NCI-H1417 (cell line): ENCODE measurements at places on chromosomes 5 and 9.

DNA sequence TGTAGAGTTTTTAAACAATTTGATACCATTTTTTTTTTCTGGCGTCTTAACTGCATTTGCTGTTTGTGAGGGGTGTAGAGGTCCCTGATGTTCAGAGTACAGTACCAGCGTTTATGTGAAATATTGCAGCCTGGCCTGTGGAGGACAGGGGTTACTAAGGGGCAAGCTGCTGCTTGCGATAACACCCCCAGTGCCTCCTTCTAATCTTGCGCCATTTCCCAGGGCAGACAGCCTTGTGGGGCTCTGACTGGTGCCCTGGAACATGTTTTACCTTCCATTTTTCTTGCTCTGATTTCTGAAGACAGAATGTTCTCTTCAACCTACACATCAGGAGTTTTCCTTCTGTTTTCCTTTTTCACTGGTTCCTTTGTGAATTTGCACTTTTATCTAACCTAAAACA is 142.9 kb downstream of the DOCK8 start:
- DNase-seq: no peak

DNA sequence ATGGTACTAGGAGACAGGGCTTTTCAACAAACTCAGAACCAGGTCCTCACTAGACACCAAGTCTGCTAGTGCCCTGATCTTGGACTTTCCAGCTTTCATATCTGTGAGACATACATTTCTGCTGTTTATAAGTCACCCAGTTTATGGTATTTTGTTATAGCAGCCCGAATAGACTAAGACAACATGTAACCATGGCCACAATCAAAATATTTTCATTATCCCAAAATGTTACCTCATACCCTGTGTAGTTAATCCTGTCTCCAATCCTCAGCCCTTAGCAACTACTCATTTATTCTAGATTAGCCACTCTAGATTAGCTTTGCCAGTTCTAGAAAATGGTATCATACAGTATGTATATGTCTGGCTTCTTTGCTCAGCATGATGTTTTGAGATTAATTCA is 6.3 kb upstream of the ATG10 start:
- no peak for DNase-seq

DNA sequence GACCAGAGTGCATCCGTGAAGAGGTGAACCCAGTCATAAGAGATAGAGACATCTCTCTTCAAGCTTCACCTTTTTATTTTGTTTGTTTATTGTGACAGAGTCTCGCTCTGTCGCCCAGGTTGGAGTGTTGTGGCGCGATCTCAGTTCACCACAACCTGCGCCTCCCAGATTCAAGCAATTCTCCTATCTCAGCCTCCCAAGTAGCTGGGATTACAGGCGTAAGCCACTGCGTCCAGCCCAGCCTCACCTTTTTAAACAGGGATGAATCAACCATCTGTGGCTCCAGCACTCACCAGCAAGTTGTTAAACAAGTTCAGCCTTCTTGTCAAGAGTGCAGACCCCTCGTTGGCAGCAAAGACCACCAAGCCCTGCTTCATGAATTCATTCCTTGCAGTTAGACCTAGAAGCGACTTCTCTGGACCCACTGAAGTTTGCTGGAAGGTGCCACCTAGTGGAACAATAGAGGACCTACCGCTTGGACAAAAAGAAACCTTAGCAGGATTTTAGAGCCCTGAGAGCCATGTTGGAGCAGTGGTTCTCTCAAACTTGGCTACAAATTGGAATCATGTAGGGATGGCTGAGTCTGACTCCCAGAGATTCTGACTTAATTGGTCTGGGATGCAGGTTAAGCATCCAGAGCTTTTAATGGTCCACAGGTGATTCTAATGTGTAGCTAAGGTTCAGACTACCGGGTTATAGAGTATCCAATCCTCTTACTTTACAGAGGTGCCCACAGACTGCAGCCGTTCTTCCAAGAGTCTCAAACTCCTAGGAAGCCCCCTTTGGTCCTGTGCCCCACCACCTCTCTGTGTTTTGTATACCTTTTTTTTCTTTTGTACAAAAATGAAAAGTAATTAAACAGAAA is 10.5 kb upstream of the GALNT10 start:
- peak; percentile 76 for DNase-seq

- DNase-seq: no peak
These were observed 232.2 kb upstream of the VLDLR start for GRCh38 chr9:2389404-2389803.

GRCh38 chr5:54905942-54906537 is 79.4 kb downstream of the ESM1 start:
- peak; percentile 83 for DNase-seq

- DNase-seq: peak; percentile 88
These were observed 1.3 kb downstream of the ANP32B start for GRCh38 chr9:97984188-97985057.

- DNase-seq: no peak
These were observed 94.5 kb upstream of the LIFR start for GRCh38 chr5:38650946-38651345.

- peak; percentile 51 for DNase-seq
These were observed 213.7 kb downstream of the TLR4 start for GRCh38 chr9:117917873-117918272.

DNA sequence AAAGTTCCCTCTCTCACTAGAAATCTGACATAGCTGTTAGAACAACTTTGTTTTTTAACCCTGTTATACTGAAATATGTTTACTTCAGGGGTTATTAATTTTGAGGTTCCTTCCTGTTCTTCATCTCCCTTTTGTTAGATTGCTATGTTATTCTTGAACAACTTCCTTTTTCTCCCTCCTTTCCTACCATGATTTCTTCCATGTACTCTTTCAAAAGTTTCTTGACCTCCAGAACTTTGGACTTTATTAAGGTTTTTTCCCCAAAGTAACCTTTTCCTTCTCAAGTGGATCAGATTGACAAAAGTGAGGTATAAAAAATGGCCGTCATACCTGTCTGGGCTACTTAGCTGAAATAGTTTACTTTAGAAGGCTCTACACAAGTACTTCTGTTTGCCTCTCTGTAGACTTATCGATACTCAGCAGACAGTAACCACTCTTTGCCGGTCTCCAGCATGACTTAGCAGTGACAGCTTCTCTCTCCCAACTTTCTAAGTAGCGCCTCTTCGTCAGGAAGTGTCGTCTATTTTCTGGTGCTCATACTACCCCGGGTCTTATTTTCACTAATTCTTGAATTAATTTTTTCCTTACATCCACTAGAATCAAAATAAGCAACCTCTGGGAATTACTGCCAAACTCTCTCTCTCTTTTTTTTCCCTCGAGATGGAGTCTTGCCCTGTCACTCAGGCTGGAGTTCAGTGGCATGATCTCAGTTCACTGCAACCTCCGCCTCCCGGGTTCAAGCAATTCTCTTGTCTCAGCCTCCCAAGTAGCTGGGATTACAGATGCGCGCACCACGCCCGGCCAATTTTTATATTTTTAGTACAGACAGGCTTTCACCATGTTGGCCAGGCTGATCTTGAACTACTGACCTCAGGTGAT is 19.7 kb downstream of the NFIL3 start:
- DNase-seq: no peak

- DNase-seq: no peak
These were observed 75.4 kb downstream of the DOCK2 start for GRCh38 chr5:169712428-169712827.

GRCh38 chr5:133868946-133869518 is 99.4 kb downstream of the C5orf15 start:
- no peak for DNase-seq

- no peak for DNase-seq
These were observed 6.1 kb upstream of the C9orf152 start for GRCh38 chr9:110214090-110214489.

- DNase-seq: no peak
These were observed 150.0 kb upstream of the ACO1 start for GRCh38 chr9:32234451-32234850.

- DNase-seq: peak; percentile 90
These were observed 39.8 kb upstream of the TLE1 start for GRCh38 chr9:81729135-81729534.

- no peak for DNase-seq
These were observed 263.9 kb downstream of the SPOCK1 start for GRCh38 chr5:137234973-137235943.

GRCh38 chr9:4463824-4464223 is 26.4 kb upstream of the SLC1A1 start:
- no peak for DNase-seq

- DNase-seq: no peak
These were observed 86.8 kb downstream of the CAMK4 start for GRCh38 chr5:111310711-111311620.

DNA sequence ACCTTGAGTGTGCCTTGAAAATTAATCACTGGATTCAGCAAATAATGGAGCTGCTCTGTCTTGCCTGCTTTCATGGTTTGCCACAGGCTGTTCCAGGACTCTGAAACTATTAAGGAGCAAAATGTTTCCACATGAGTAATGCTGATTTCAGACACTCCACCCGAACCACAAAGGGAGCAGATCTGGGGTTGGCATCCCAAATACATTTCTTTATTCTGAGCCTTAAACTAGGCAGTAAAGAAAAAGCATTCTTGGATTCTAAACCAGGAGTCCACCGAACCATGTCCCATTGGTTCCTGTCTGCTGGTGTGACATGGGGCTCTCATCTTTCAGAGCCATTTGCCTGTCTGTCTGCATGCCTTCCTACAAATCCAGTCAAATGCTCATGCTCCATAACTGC is 10.1 kb upstream of the C1QTNF3 start:
- no peak for DNase-seq

DNA sequence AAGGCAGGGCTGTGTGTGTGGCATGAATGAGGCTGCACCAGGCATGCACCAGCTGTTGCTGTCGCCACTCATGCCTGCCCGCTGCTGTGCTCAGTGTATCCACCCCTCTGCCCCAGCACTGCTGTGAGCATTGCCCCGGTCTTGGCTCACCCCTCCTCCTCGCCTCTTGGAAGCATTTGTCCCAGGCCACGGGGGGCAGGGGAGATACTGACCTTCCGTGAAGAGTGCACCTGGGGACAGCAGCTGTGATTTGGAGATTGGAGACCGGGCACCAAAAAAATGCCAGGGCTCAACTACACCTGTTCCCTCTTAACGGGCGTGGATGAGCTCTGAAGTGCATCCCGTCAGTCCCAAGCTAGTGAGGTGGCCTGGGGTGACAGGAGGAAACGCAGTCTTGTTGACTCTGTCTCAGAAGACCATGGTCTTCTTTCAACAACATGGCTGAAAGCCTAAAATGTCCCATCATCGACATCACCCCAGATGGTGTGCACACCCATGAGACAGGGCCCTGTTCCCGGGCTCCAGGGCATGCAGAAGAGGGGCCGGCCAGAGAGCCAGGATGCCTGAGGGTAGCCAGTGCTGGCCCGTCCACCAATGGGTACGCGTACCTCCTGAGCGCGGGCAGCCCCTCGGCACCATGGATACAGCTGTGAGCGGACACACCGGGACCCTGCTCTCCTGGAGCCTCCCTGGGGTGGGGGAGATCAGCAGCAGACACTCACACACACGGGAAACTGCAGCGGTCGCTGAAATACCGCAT is 115.8 kb downstream of the COL5A1 start:
- DNase-seq: no peak

- DNase-seq: no peak
These were observed 32.7 kb downstream of the ZFAND5 start for GRCh38 chr9:72332351-72332750.

DNA sequence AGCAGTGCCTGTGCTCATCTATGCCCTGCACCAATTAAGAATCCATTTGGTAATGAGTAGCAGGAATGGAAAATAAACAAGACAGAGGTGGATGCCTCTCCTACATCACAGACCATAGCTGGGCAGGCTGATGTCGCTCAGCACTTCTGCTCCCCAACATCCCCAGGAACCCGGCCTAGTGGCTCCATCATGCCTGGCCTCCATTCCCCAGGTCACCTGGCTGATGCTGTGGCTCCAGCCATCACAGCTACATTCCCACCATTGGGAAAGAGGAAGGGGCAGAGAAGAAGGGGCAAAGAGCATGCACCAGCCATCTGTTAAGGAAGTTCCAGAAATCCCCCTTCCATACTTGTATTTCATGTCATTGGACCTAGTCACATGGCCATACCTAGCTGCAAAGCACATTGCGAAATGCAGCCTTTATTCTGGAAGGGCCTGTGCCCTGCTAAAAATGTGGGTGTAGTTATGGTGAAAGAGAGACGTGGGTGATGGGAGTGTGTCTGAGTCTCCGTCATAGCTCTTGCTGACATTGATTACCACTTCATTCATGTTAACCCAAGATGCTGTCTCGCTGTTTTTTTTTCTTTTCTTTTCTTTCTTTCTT is 86.1 kb upstream of the ADAMTS2 start:
- no peak for DNase-seq

DNA sequence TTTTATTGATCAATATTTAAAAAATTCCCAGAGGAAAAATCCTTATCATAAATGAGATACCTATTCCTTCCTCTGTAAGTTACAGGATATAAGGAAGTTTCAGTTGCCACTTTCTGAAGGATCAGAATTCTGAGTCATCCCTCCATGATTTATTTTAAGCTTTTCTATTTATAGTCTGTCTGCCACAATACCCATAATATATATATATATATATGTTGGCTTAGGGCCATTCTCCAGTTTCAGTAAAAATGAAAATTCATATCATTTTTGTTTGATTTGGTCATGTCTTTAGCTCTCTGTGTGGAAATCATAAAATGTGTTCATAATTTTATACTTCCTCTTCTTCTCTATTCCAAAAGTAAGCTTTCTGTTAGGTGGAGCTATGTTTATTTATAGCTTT is 215.8 kb upstream of the CYLC2 start:
- no peak for DNase-seq

DNA sequence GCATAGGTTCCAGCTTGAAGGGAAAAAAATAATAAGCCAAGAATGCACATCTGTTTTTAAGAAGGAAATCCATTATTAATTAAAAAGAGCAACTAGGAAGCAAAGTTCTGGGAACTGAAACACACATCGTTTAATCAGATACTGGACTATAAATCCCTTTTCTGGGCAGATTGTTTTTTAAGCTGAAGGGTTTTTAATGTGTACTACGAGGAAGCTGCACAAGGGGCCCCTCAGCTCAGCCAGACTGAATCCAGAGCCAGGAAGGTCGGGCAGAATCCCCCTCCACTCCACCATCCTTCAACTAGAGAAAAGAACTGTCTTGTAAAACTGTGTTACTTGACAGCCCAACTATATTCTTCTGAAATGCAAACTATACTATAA is 49.2 kb downstream of the ROR2 start:
- no peak for DNase-seq

DNA sequence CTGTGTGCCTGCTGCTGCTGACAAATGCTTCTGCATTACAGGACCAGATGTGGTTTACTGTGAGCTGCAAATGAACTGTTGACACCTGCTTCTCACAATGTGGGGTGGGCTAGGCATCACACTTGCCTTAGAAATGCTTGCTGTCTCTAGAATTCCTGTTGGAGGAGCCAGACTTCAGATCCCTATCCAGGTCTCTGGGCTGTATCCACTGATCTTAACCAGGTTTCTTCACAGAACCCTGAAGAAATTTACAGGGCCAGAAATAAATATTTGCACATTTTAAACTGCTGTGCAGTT is 255.4 kb downstream of the FAM114A2 start:
- DNase-seq: no peak

GRCh38 chr9:17075146-17075757 is 59.6 kb upstream of the CNTLN start:
- DNase-seq: no peak
